Neural progenitor cell (in vitro differentiated cells): ENCODE measurements at places on chromosomes 13 and 19. TPM values are rescaled to one million over a fixed set of nuclear protein-coding genes. Genes with fewer than 3 reads are reported as not detected.

DNA sequence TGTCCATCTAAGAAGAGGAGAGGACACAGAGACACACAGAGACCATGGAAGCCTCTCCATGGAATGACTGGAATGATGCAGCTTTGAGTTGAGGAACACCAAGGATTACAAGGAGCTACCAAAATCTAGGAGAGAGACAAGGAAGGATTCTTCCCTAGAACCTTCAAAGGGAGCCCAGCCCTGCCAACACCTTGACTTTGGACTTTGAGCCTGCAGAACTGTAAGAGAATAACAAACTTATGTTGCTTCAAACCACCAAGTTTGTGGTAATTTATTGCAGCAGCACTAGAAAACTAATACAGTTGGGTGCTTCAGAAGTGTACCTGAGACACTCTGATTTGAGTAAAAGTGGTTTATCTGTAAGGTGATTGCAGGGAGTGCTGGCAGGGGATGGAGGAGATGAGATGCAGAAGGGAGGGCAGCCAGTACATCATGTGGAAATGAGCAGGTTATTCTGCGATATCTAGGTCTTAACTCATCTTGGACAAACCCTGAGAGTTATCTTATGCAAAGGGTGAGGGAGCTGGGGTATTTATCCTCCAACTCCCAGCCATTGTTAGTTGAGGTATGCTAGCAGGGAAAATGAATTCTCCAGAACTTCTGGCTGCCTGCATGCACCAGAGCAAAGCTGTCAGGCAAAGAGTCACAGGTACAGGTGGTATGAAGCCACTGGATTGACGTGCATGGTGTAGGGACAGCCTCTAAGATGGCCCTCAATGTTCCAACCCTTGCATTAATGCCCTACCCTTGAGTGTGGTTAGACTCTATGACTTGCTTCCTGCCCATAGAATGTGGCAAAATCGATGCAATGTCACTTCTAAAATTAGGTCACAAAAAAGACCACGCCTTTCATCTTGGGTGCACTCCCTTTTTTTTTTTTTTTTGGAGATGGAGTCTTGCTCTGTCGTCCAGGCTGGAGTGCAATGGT, 31.3 kb upstream of the ADGRL1 start:
- no peak overlapping the region for H3K27ac ChIP-seq
- no peaks in the 10 kb centered on the region for H3K36me3 ChIP-seq
- no peaks in the 10 kb centered on the region for H3K27me3 ChIP-seq
- H3K4me3 ChIP-seq: no peak overlapping the region
- no peak for DNase-seq

- H3K36me3 ChIP-seq: no peaks in the 10 kb centered on the region
- no peak for DNase-seq
- no peaks in the 10 kb centered on the region for H3K27me3 ChIP-seq
- H3K4me1 ChIP-seq: no peaks in the 10 kb centered on the region
These were observed 485.4 kb downstream of the RFC3 start for GRCh38 chr13:34303346-34303745.

DNA sequence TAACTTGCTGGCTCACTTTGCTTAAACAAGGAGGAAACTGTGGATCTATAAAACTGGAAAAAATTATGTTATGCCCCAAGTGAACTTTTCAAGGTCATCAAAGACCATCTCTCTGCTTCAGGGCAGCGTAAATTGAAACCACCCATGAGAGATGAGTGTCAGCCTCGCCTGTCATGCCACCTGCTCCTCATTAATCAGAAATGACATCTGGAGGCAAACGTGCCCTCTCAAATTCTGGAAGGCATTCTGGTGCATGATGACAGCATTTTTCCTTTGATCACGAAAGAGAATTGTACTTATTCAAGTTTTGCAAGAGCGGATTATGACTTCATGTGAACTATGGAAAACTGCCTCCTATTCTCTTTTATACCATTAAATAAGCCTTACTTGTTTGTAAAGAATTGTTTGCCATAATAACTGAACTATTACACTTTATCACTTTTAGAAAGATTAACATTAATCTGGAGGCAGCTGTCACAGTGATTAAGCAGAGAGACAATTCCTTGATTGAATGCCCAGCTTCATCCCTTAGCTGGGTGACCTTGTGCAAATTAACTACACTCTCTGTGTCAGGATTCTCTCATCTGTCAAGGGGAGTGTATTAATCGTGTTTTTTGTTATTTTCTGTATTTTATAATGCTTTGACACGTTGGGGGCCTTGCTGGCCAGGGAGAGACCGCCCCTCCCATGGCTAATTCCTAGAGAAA, 17.0 kb upstream of the SACS start:
- no peak overlapping the region for H3K4me3 ChIP-seq
- DNase-seq: no peak

DNA sequence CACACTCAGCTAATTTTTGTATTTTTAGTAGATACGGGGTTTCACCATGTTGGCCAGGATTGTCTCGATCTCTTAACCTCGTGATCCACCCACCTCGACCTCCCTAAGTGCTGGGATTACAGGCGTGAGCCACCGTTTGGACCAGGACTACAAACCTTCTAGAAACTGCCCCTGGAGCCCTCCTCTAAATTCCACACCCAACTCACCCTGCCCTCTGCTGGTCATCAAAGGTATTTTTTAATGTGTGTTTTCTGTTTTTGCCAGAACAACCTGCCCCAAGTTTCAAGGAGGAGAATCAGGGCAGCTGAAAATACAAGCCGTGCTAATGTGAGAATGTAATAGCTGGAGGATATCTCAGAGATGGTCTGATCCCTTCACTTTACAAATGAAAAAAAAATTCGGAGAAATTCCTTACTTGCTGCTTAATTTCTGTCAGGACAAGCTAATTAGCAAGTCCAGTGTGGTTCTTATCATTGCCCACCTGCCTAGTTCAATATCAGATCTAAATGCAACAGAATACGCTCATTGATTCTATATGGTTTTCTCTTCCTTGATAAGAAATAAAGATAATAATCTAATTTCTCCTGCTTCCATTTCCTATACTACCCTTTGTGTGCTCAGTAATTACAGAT, 4.1 kb downstream of the ATP8A2 start:
- no peak overlapping the region for H3K4me3 ChIP-seq
- no peaks in the 10 kb centered on the region for H3K36me3 ChIP-seq
- peak; percentile 54 for DNase-seq
- H3K27me3 ChIP-seq: peaks cover 45% of the 10 kb centered on the region
- no peaks in the 10 kb centered on the region for H3K4me1 ChIP-seq

DNA sequence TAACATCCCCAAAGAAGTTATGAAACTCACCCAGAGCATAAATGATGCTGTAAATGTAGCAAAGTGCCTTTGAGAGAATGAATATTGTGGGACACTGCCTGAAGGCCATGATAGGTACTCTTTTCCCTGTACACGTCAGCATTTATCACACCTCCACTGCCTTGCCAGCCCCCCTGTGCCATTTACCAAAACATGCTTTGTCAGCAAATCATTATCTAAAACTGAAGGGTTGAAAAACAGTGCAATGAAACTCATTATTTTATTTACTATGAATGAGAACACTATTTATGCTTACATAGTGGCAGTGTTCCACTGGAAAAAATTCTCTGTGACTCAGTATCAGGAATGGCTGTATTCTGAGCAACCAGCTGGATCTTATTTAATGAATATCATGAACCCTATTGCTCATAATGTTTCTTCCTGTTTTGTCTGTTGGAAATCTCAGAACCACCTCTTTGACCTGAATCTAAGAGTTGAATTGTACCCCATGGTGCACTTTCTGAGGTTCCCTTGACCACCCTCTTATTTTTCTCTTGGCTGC, 564.1 kb downstream of the DCT start:
- no peaks in the 10 kb centered on the region for H3K36me3 ChIP-seq
- H3K27me3 ChIP-seq: no peaks in the 10 kb centered on the region
- H3K27ac ChIP-seq: no peak overlapping the region
- DNase-seq: no peak

DNA sequence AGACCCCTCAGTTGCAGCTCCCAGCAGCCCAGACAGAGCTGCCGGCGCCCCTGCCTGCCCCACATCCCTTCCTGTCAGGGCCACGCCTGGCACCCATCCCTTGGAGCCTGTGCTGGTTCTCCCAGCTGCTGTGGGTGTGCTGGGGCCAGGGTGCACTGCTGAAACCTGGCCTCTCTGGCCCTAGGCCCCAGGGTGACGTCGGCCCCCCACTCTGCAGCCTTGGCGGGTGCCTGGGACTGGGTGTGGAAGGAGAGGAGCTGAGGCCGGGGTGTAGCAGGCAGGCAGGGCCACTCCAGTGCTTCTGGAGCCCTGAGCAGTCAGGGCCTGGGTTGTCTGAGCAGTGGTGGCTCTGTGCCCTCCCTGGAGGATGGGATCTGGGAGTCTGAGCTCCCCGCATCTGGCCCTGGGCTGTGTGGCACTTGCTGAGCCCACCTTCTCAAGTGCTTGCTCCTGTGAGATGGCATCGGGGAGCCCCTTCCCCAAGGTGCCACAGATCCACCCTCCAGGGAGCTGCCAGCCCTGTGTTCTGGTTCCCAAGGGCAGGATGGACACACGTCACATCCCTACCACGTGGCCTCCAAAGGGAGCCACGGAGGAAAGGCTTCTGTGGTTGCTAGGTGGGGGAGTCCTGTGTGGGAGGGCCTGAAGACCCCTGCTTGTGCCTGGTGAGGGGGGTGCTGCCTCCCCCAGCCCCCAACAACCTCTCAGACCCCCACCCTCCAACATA, 5.2 kb downstream of the PLEKHJ1 start:
- H3K27me3 ChIP-seq: no peaks in the 10 kb centered on the region
- peak overlapping the region; percentile 58 for H3K27ac ChIP-seq
- no peak for DNase-seq

DNA sequence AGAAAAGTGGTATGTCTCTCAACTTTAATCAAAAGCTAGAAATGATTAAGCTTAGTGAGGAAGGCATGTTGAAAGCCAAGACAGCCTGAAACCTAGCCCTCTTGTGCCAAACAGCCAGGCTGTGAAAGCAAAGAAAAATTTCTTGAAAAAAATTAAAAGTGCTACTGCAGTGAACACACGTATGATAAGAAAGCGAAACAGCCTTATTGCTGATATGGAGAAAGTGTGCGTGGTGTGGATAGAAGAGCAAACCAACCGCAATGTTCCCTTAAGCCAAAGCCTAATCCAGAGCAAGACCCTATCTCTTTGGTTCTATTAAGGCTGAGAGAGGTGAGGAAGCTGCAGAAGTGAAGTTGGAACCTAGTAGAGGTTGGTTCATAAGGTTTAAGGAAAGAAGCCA, 96.4 kb downstream of the ZDHHC20 start:
- no peaks in the 10 kb centered on the region for H3K36me3 ChIP-seq
- no peak for DNase-seq
- no peaks in the 10 kb centered on the region for H3K27me3 ChIP-seq
- H3K4me3 ChIP-seq: no peak overlapping the region
- H3K27ac ChIP-seq: no peak overlapping the region
- no peaks in the 10 kb centered on the region for H3K4me1 ChIP-seq

DNA sequence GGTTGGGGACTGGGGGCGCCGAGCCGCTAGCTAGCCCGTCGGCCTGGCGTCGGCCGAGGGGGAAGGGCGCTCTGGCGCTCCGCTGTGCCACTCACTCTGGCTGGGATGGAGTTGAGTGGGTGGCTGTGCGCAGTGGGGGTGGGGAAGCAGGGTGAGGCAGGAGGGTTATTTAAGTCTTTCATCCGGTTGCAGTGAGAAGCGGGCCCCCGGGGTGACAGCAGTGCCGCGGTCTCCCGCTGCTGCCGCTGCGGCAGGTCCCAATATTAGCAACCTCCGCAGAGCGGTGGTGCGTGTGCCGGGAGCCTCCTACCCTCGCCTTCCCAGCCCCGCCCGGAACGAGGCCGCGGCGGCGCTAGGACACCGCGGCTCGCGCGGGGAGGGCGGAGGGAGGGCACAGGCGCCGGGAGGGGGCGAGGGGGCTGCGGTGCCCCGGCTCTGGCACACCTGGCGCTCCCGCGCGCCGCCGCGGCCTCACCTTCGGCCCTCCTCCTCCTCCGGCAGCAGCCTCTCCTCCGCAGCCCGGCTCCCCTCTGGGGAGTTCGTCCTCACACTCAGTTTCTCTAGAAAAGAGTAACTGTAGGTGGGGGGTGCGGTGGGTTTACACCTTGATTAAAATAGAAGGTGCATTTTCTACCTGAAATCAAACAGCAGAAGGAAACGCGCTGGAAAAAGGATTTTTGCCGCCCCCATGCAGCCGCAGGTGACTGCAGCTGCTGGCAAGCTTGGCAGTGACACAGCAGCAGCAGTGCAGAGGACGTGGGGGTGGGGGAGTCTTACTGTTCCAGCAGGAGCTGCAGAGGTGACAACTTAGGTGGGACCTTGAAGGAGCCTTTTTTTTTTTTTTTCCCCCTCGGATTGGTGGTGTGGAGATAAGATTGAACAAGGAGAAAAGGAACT, 4.5 kb downstream of the FGF9 start:
- peaks cover 78% of the 10 kb centered on the region for H3K27me3 ChIP-seq
- H3K4me3 ChIP-seq: peak overlapping the region; percentile 88
- peaks cover 23% of the 10 kb centered on the region for H3K4me1 ChIP-seq
- H3K27ac ChIP-seq: no peak overlapping the region

GRCh38 chr13:89862691-89863036, 1484.8 kb upstream of the MIR17HG start:
- no peaks in the 10 kb centered on the region for H3K36me3 ChIP-seq
- no peaks in the 10 kb centered on the region for H3K4me1 ChIP-seq
- no peak overlapping the region for H3K27ac ChIP-seq

- H3K27me3 ChIP-seq: no peaks in the 10 kb centered on the region
- DNase-seq: no peak
- H3K27ac ChIP-seq: no peak overlapping the region
- no peak overlapping the region for H3K4me3 ChIP-seq
These were observed 173.3 kb downstream of the USP12 start for GRCh38 chr13:26998292-26998691.

SLAIN1 gene
- total RNA-seq: 72.8 and 87.2 TPM in 2 replicates

FNDC3A gene
- 53.2 and 69.3 TPM in 2 replicates for total RNA-seq

ZIK1 gene
- 35.1 and 56.1 TPM in 2 replicates for total RNA-seq
